Activated CD8-positive, alpha-beta memory T cell treated with anti-CD3 and anti-CD28 coated beads for 48 hours (primary cell): ENCODE measurements at places on chromosomes 5 and 9.

- DNase-seq, result no peak
These were observed 204.5 kb downstream of the FBXL7 start for GRCh38 chr5:15704397-15704947.

DNA sequence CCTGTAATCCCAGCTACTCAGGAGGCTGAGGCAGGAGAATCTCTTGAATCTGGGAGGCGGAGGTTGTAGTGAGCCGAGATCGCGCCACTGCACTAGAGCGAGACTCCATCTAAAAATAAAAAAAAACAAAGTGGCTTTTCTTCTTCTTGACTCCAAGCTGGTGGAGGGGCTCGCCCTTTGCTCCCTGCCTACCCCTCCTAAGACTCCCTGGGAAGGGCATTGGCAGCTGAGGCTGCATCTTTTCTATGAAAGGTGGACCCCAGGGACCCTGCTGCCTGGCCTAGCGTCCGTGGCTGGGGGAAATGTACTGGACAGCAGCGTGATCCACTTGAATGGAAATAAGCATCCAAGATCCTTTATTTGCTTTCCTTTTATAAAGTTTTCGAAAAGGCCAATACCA, 24.0 kb downstream of the ROPN1L start:
- DNase-seq, result no peak

DNA sequence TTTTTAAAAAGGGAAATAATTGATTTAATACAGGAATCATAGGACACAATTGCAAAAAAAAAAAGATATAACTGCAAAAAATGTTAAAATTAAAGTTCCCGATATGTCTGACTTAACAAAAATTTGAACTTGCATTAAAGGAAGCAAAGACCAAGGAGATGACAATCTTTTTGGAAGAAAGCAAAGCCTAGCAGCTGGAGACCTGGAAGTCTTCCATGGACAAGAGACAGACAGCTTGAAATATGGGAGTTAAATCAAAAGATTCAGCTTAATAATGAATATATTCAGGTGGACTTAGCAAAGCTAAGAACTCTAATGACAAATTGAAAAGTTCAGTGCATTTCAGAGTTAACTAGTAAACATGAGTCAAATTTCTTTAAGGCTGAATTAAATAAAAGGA, 568.7 kb upstream of the RGMB start:
- DNase-seq, result no peak

GRCh38 chr9:22160221-22160620, 151.1 kb upstream of the CDKN2B start:
- DNase-seq, result no peak
